ENCODE measurements at places on chromosomes 6 and 20.

GRCh38 chr20:36055145-36055544 is 86.8 kb downstream of the CNBD2 start:
- DNase-seq, result no peak

GRCh38 chr20:35463455-35464300 is 8.3 kb downstream of the CEP250 start:
- DNase-seq, result peak; percentile 29

DNA sequence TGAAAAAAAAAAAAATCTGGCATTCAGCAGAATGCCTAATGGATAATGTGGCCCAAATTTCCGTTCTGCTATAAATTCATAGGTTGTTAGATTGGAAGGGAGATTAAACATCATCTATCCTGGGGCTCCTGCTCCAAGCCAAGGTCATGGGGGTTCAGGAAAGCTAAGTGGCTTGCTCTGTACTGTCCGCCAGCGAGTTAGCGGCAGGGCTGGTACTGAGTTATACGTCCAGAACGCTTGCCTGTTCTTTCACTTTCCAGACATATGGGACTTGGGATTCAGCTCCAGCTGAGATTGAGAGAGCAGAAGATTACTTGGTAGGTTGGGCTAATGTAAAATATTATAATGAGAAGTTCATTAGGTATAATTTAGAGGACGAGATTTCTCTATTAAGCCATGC is 858 bp downstream of the RWDD1 start:
- no peak for DNase-seq

DNA sequence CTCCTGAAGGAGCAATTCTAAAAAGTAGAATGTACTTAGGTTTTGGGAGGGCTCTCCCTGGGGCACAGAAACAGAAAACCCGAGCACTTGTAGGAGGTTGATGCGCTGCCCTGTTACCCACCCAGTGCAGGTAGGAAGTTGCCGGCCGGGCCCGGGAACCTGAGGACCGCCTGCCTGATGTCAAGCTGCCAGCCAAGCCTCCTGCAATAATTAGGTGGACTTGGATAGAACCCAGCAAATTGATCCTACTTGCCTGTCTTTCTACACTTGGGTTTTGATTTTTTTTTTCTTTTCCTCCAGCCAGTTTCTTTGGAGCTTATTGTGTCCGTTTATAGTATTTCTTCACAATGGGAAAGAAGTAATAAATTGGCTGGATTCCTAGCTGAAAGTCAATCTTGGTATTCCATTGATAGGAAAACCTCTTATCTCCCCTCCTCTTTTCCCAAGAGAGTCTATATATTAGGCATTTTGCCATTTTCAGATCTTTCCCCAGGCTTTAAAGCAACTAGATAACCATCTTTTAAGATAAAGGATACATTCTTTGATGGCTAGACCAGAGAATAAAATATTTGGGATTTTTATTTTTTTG is 78.3 kb upstream of the FYN start:
- no peak for DNase-seq

GRCh38 chr6:1591243-1591642 is 18.5 kb upstream of the FOXC1 start:
- no peak for DNase-seq

DNA sequence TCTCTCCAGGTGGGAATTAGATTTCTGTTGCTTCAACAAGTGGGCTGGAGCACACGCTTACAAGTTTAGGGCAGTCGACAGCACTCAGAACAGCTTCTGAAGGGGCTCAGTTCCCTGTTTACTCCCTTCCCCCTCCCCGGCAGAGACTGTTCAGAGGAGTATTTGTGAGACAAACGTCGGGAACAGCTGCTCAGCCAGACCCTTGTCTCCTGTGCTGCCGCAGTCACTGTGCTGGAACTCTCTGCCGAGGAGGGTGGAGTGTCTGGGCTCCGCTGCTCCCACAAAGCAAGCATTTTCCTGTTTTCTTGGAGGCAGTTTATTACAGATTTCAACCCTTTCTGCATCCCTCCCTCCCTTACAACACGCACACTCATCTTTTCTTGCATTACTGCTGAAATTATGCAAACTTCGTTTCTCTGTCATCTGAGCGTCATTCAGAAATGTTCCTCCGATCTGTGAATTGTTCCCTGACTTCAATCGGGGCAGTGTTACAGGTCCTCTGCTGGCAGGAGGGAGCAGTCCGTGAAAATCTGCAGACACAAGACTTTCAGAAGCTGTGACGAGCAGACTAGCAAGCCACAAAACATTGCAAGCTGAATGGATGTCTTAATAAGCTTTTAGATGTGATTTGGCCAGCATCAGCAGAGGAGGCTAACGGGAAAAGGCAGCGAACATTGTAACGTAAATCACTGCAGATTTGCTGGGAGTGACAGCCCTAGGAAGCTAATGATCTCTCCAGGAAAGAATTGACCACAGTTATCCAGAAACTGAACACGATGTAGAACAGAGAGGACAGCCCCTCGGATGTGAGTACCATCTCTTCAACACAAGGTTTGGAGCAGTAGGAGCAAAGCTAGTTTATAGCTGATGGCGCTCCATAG is 76.2 kb downstream of the LYRM2 start:
- DNase-seq, result peak; percentile 87

GRCh38 chr20:3613821-3614440 is 49.3 kb downstream of the GFRA4 start:
- DNase-seq, result peak; percentile 82

GRCh38 chr6:141208101-141208500 is 924.6 kb upstream of the GJE1 start:
- DNase-seq, result no peak

DNA sequence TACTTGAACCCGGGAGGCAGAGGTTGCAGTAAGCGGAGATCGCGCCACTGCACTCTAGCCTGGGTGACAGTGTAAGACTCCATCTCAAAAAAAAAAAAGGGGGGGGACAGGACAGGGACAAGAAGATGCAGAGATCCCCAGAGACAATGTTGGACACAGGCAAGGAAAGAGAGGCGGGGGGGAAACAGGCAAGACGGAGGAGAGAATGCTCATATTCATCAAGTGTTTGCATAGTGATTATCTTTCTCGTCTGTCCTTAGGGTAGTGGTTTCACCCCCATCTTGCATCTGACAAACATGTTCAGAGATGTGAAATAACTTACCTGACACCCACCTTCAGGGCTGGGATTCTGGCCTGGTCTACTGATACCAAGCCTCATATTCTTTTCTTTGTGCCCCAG is 29.0 kb downstream of the CHMP4B start:
- DNase-seq, result no peak

DNA sequence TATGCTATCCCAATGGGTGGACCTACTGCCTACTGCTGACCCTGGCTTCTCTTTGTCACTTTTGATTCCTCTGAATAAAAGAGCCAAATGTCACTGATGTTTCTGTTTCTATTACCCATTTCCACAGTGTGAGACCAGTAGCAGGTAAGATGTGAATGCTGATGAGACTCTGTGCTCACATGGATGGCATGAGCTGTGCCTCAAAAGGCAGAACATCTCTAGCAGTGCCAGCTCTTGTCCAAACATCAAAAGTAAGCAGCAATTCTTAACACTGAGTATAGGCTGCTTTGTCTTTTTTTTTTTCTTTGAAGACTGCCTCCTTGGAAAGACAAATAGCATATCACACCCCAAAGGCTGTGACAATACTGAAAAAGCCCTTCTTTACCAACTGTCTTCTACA is 459.2 kb upstream of the RUNX2 start:
- no peak for DNase-seq

DNA sequence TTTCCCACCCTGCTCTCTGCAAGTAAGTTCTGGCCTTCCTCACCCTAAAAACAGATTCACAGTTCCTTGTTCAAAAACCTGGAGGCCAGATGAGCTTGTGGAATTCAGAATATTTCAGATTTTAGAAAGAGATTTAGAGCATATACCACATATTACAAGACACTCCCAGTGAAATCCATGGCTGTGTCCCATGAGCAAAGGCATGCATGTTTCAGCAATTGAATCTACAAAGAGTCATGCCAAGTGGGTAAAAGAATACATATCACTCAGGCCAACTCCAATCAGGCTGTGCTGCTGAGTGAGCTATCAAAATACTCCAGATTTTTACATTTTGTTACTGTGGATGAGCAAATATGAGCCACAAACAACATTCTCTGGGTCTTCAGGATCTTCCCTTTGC is 10.2 kb upstream of the NEDD9 start:
- no peak for DNase-seq

DNA sequence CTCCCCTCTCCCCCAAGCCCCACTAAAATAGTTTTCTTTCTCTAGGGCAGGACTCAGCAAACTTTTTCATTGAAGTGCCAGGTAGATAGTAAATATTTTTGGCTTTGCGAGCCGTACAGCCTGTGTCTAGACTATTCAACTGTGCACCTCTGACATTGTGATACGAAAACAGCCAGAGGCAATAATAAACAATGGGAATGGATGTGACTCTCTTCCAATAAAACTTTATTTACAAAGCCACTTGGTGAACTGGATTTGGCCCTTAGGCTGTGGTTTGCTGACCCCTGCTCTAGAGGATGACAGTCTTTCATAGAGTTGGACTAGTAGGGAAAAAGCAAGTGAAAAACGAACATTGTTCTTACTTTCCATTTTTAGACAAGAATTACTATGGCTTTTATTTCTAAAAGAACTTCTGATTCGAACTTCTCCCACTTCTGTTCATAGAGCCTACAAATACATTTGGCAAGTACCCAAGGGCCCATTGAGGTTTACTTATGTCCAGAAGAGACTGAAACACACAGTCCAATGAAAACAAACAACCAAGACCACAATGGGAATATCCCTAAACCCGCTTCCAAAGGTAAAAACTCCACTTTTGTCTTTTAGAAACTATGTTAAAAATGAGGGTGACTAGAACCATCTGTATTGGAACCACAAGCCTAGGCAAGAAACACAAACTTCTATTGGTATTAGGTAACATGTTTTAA is 46.4 kb upstream of the CDKAL1 start:
- DNase-seq, result no peak

DNA sequence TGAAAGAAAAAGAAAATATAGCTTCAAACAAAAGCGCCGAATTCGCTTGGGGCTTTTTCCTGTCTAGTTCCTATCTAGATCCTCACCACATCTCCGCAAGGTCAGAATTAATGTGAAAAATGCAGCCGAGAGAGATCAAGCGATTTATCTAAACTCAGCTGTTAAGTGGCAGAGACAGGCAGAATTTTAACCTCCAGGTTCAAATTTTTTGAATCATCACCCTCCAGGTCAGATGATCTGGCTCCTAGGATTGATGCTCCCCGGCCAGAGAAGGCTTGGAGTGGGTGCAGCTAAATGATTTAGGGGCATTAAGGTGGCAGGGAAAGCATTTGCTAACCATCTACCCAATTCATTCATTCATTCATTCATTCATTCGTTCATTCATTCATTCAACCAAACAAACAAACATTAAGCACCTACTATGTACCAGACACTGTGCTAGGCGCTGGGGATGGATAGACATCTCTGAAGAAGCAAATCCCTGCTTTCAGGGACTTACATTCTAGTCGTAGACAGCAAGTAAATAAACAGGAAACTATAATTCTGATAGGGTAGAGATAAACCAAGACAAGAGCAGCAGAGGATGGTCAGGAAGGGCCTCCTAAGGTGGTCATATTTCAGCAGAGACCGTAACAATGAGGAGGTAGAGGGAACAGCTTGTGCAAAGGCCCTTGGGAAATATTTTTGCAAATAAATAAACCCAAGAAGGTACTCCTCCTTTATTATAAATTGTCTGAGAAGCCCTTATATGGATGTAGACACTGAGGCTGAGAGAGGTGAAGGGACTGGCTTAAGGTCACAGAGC is 672 bp upstream of the UBE2V1 start:
- no peak for DNase-seq

GRCh38 chr20:4369798-4370124 is 351.9 kb upstream of the PRND start:
- no peak for DNase-seq

DNA sequence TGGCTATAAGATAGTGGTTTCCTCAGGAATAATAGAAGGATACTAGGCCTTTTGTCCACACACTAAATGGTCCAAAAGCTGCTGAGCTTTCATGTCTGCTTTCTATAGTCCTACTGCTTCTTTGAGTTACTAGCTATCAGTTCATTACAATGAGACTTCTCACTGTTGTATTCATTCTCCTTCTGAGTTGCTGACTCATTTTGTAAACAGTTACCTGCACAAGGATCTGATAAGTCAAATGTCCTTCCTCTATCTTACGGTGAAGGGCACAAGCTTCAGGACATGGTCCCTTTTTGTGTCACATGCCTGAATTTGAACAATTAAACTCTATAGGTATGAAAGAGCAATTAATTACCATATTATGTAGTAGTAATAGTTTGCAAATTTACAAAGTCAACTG is 90.5 kb downstream of the MAN1A1 start:
- DNase-seq, result no peak

DNA sequence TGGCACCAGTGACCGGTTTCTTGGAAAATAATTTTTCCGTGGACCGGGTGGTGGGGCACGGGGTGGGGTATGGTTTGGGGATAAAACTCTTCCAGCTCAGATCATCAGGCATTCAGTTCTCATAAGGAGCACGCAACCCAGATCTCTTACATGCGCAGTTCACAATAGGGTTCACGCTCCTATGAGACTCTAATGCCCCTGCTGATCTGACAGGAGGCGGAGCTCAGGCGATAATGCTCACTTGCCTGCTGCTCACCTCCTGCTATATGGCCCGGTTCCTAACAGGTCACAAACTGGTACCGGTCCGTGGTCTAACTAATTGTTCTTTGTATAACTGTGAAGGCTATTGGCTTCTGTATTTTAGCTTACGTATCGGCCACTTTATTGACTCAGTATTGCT is 51.7 kb downstream of the VSTM2L start:
- DNase-seq, result no peak

DNA sequence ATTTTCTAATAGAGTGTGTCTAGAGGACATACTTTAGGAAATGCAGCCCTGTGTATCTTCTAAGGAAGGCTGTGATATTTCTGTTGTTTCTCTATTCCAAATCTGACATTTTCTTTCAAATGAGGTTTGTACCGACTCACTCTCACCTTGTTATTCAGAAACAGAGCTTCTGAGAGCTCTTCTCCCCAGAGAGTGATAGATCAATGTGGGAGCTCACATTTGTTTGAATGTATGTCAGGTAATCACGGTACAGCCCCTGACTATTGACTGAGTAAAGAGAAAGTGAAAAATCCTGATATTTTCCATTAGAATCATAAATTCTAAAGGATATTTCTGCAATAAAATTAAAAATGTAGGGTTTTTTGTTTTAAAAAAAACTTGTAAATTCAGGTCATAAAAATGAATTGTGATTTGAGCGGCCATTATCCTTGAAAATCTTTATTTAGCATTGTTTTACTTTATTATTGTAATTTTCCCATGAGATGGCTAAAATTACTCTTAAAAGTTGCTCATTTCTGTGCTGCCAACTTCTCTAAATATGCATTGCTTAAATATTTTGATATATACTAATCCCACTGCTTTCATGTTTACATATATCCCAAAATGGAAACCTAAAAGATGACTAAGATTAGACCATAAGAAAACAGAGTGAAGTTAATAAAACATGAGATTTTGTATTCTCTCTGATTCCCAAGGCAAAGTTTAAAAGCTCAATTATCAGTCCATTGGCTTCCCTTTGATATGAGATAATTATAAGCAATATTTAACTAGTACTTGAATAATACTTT is 1226.8 kb upstream of the CITED2 start:
- no peak for DNase-seq

DNA sequence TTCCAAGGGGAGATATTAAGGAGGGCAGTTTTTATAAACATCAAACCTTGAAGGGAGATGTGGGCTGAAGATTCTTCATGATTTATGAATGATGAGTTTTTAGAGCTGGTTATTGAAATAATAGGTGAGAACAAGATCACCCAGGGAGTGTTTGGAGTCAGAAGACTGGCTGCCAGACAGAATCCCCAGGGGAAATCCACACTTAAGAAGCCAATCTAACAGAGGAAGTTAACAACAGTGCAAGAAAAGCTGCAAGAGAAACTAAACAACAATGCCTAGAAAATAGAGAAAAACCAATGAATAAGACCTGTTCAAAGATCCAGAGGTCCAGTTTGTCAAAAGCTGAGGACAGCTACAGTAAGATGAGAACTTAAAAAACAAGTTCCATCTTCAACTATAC is 167.9 kb upstream of the MAN1A1 start:
- no peak for DNase-seq

Measured in posterior cingulate gyrus (tissue), 11 donors.